ENCODE measurements at places on chromosomes 13 and 19. TPM values are rescaled to one million over a fixed set of nuclear protein-coding genes. Genes with fewer than 3 reads are reported as not detected.

The POP4 gene
- 75.0 TPM for total RNA-seq

The FXYD1 gene
- not detected for total RNA-seq

The METTL21C gene
- total RNA-seq = not detected

The PEAK3 gene
- total RNA-seq = not detected

The HNRNPUL1 gene
- 322 TPM for total RNA-seq

DNA sequence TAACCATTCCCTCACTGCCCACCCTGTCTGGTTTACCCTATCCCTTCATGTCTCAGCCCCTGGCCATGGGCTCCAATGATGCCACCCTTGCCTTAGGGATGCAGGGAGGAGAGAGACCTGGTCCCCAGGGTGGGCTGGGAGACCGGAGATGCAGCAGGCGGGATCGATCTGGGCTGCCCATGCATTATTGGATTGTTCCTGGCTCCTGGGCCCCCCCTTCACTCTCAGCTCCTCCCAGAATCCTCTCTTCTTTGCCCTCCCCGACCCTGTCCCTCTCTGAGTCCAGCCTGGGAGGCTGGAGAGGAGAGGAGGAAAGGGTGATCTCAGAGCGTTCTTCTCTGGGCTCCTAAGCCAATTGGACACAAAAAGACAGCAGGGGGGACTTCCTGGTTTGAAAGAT lies 5.8 kb downstream of the KASH5 start:
- DNase-seq = no peak
